AG10803 (cell line): ENCODE measurements at places on chromosomes 3 and 15.

- DNase-seq = no peak
Observed at GRCh38 chr15:76991048-76991447, 3.9 kb upstream of the PSTPIP1 start.

DNA sequence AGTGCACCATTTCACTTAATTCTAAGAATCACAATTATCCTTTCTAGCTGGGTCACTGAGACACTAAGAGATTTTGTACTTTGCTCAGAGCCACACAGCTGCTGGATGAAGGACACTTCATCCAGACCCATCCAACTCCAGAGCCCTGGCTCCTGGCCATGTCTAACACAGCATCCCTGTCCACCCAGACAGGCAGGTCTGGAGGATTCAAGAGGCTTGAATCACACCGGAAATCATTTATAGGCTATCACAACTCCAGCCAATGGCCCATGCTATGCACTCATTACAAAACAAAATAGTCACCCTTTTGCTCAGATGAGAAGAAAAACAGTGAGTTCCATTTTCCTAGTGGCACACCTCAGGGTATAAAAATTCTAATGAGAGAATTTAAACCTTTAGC lies 198.2 kb upstream of the LMCD1 start:
- DNase-seq = peak; percentile 12

- no peak for DNase-seq
Observed at GRCh38 chr3:43061101-43061895, 44.6 kb downstream of the POMGNT2 start.

DNA sequence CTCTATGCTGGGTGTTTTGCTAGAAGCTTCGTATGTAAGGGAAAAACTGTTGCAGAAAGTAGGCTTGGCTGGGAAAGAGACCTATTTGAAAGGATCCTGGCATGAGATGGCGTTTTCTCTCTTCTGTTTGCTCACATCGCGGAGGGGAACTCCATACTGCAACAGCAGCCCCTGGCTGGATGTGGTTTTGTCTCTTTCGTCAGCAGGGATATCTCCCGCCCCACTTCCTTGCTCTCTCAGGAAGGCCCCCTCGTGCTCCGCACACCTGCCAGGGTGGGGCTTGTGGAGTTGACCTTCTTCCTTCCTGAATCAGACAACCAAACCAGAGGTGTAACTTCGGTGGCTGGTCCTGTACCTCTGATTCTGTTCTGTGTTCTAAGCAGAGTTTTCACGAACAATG lies 26.4 kb upstream of the MYZAP start:
- no peak for DNase-seq

DNA sequence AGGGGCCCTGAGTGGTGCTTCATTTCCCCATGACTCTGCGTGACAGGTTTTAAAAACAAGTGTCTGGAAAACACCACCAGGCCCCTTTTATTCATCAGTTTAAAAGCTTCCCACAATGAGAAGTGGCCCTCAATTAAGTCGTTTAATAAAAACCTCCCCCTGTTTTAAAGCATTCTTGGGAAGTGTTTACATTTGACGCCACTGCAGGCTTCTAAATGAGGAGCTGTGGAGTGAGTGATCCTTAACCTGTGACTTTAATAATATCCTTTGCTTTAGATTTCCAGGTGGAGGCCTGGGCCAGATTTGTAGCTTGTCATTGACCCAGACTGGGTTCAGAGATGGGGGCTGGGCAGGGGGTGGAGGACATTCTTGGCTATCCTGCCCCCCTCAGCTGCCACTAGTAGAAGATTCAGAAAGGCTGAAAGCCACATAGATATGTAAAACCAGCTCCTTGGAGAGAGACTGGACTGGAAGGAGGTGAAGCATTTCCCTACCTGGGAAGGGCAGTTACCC lies 11.3 kb downstream of the CGNL1 start:
- DNase-seq = no peak

DNA sequence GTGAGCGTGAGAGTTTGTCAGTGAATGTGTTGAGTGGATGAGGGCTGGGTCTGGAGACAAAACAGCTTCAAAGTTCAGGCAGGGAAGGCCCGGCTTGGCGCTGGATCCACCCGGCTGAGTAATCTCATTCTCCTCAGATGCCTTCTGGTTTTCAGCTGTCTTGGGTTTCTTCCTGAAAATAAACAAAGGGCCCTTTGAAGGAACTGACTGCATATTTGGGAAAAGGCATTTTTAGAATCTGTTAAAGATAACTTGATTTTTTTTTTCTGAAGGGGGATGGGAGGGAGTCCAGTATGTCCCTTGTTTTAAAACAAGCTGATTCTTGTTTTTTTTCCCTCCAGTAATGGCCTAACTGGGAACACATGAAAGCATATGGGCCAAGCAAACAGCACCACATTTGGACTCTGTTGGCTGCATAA lies 86.4 kb downstream of the TIGIT start:
- DNase-seq = peak; percentile 94

- peak; percentile 56 for DNase-seq
Observed at GRCh38 chr15:48472756-48473155, 141.5 kb downstream of the DUT start.

DNA sequence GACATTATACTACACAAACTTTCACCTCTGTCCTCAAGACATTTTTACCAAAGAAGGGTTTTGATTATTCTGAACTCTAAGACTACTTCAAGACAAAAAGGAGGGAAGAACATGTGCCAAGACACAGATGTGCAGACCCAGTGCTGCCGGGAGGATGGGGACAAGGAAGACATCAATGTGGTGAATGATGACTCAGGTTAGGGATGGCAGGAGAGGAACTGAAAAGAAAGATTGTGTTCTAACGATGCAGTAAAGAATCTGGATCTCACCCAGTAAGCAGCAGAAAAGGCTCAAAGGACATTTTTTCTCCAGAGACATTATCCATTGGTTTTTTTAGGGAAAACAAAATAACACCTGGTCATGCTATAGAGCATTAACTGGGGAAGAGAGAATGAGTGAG lies 449.9 kb upstream of the NR2F2 start:
- DNase-seq = no peak

DNA sequence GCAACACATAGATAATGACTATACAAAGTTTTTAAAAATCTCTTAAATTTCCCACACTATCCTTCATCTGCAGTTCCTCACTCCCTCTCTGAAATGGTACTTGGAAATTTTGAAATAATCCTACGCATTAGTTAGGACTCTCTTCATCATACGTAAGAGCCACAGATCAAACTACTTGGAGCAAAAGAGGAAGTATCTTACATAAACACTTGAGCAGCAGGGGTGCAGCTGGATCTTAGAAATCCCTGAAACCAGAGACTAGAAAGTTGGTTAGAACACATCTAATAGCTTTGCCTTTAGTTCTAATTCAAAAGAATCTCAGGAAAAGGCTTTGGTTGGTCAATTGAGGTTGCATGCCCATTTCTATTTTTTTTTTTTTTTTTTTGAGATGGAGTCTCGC lies 38.8 kb upstream of the ZNF445 start:
- DNase-seq = no peak

- no peak for DNase-seq
Observed at GRCh38 chr3:46943237-46944187, 33.0 kb downstream of the CCDC12 start.

DNA sequence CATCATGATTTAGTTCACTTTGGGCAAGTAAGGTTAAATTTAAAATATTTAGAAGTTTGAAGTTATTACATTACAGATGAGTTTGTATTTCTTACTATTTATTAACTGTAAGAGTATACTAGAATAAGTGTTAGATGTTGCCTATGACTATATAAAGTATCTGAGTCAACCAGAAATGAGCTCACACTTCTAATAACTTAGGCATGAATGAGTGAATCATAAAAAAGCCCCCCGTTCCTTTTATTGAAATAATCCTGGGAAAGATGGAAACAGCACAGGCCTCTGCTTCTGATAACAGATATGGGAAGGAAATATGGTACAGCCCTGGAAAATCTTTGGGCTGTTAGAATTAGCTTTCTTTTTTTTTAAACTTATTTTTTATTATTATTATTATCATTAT lies 66.6 kb upstream of the TGFBR2 start:
- DNase-seq = no peak

DNA sequence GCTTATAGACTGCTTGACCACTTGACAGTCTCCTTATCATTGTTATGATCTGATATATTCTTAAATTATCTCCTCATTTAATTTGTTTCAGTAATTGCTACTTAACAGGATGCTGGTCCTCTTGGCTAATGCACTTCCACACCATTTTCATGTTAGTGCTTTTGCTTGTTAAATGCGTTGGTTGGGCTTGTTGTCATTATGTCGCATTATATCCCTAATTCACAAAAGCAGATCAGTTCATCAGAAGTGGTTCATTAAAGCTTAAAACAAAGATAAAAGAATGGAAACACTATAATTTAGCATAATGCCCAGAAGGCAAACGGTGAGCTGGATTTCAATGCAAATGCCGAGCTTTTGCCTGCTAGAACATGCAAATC lies 17.1 kb upstream of the EHHADH start:
- DNase-seq = no peak

DNA sequence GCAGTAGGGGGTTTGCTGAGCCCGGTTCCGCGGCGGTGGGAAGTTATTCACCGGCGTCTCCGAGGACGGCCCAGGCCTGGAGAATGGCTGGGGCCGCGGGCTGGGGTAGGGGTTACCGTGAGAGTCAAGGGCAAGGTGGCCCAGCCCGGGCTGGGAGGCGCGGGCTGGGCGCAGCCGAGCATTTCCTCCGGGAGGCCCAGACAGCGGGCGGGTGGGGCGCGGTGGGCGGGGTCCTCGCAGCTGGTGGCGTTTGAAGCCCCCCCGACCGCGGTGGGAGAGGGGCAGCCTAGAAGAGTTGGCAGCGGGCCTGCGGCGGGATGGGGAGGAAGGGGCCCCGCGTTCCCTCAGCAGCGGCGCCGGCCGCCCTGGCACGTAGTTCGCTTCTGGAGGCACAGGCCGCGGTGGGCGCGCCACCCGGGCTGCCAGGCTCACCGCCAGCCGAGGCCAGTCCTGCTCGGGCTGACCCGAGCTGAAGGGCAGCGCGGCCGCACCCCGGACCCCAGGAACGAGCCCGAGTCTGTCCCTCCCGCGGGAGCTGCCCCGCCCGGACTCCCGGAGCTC lies 960 bp upstream of the KLF13 start:
- DNase-seq = no peak

DNA sequence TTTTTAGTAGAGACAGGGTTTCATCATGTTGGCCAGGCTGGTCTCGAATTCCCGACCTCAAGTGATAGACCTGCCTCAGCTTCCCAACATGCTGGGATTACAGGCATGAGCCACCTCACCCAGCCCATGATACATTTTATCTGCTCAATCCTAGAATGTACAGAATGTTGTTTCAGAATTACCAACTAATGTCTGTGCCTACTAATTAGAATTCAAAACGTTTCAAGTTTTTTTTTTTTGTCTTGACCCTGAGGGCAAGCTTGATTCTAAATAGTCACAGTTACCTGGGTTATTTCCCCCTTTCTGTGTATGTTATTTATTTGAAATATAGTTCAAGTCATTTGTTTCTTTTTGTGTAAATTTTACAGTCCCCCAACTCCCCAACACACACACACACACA lies 5.3 kb upstream of the KIF23 start:
- no peak for DNase-seq

DNA sequence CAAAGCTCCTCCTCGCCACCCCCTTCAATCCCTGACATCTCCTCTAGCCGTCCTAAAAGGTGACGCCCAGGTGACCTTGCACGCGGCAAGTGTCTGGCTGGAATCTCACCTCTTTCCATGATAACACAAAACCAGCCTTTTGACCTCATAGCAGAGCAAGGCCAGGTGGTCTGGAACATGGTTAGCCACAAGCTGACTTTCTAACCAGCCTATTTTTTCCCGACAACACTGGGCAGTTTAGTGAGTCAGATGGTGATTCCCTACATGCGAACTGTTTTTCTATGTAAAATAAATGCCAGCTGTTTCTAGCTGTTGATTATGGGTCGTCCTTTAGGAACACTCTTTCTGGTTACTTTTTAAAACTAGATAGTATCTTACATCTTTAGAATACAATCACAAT lies 243.0 kb downstream of the CD47 start:
- DNase-seq = no peak

DNA sequence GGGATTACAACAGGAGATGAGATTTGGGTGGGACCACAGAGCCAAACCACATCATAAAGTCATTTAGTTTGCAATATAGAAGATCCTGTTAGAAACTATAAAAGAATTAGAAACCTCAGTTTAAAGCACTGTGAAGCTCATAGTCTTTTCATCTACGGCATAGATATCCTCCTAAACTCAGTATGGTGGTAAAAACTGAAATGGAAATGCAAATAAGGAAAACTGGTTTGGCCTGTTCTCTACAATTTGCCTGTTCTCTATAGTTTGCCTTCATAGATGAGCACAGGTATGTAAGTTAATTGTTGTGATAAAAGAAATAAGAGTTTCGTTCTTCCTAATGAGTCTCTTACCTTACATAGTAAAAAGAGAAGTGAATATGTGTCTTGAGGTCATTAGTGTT lies 331.6 kb upstream of the ARL6 start:
- no peak for DNase-seq

DNA sequence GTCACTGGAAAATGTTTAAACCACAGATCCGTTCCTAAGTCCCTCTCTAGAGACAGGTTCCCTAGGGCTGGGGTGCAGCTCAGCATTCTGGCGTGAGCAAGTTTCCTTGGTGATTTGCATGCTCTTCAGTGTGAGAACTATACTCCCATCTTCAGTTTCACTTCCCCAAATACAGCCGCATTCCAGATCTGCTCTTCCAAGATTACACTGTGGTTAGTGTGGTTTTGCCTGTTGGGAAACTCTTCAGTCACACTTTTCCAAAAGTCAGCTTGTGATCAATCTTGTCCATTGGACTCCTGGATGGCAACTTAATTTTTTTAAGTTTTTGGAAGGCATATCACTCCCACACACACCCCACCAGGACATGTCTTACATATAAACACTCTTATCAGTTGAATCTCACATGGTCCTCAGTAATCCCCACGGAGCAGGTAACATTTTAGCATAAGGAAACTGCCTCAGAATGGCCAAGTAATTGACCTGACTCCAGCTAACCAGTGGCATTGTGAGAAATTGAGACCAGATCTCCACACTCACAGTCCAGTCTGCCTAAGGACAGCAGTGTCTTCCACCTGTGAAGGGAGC lies 33.5 kb upstream of the PTPN23 start:
- peak; percentile 84 for DNase-seq

DNA sequence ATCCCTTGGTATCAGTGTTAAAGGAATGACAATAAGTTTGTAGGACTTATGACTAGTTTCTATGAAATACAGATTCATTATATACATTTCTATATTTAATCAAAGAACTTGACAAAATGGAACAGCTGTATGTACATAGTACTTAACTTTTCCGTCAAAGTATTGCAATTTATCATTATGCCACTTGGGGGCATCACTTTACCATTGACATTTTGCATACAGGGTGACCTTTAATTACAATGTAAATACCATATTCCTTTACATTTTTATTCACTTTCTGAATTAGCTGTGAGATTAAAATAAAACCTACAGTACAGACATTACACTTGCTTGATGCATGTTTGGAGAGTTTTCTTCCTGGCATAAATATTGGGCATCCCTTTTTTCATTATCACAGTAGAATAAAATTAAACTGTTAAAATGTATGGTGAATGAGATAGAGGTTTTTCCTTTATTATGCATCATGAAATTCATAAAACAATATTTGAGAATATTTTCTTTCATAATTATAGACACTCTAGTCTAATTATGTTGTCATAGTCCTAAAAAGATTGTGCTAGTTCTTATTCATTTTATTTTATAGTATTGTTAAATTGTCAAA lies 6.9 kb downstream of the NEK11 start:
- DNase-seq = peak; percentile 41
